Activated CD4-positive, alpha-beta T cell treated with anti-CD3 and anti-CD28 coated beads, Interleukin-2, amount 50 U/mL, for 48 hours (primary cell): ENCODE measurements at places on chromosomes 3 and 15.
A peak's percentile ranks its signal among the peaks of the same experiment; 100 is the strongest.

DNA sequence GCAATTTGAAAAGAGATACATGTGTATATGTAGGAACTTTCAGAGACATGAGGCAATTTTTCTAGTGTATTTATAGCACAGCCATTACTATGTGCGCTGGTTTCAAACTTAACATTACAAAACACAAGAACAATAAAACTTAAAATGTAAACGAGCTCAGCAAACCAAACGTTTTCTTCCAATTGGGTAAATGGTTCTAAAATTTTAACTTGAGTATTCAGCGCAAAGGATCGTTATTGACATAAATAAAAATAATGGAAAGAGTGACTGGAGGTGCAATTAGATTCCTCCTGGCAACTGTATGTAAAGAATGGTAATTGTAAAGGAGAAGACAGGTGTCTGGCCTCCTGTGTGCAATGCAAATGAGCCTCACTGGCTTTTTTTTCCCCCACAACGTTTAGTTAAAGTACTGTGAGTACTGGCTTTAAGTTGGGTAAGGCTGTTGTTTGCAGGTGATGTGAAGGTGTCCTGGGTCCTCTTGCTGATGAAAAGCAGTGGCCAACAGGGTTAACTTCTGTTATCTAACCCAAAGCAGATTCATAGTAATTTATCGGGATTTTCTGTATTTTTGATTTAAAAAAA, 14.1 kb upstream of the GADL1 start:
- no peak for DNase-seq

- DNase-seq = peak; percentile 97
Measured at GRCh38 chr3:39383881-39384664, 903 bp downstream of the SLC25A38 start.

GRCh38 chr3:123576122-123576521, 8.7 kb downstream of the HACD2 start:
- DNase-seq = peak; percentile 13

DNA sequence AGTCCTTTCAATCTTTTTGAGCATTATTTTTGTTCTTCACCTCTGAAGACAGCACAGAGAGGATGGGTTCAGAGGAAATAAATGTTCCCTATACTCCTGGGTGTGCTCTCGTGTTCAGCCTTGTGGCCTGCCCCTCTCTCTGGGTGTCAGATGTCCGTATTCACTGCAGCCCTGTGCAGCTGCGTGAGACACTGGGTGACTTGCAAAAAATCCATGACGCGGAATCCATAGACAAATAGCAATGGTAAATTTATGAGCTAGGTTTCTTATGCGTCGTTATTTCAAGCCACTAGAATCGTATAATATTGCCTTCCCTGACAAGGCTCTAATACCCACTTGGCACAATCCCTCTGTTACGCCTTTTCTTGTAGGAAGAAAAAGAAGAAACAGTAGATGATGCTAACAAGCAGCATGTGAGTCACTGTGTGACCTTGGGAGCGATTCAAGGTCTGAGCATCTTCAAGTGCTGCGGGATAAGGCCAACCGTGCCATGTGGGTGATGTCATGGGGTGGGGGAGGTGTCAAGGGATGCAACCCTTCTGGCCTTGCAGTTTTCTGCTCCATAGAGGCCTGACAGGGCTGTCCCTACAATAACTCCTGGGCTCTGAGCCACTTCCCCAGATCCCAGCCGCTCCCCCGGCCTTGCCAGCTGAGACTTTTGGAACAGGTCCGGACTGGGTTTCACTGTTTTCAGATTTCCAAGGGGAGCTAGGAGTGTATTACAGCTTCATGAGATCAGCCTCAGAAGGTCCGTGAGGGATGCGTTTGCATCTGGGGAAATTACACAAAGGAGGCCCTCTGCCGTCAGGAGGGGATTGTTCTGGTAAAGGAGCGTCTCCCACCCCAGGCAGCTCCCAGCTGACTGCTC, 47.6 kb upstream of the POMGNT2 start:
- no peak for DNase-seq

DNA sequence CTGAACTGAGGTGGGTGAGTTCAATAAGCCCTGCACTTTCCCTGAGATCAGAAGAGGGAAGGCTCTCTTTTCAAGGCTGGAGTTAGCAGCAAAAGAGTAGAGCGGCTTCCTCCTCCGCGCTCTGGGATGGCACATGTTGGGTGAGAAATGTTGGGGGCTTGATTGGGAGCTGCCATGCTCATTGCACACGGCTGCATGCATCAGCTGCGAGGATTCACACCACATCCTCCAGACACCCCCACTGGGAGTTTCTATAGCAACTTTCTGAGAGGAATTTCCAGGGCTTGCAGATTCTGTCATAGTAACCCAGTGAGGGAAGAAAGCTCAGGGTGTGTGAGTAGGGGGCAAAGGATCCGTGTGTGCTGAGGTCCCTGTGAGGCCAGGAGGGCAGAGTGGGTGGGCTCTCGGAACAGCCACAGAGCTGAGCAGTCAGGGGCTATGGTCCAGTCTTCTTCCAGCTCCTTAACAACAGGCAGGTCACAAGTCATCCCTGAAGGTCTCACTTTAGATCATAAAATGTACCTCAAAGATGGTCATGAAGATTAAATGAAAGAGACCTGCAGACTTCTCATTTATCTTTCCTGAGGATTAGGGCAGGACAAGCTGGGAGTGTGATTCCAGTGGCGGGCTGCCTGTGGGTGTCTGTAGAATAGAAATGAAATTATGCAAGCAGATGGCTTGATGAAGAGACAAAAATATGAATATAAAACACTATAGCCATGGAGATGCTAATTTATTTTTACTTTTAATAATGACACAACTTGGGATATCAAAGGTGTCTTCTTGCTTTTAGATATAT, 75.7 kb upstream of the CHRNA7 start:
- no peak for DNase-seq

DNA sequence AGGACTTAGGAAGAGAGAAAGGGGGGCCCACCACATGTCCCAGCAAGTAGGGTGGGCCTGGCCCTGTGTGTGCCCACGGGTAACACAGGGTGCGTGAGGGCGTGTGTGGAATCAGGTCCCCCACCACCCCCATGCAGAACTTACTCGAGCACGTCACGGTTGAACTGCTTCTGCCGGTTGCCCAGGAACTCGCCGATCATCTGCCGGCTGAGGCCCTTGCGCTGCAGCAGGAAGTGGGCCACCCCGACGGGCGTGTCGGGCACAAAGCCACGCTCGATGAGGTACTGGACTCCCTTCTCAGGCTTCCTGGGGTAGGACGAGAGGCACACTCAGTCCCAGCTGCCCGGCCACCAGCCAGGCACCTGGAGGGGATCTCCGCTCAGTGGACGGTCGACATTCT, 83.1 kb upstream of the RPL32 start:
- no peak for DNase-seq

DNA sequence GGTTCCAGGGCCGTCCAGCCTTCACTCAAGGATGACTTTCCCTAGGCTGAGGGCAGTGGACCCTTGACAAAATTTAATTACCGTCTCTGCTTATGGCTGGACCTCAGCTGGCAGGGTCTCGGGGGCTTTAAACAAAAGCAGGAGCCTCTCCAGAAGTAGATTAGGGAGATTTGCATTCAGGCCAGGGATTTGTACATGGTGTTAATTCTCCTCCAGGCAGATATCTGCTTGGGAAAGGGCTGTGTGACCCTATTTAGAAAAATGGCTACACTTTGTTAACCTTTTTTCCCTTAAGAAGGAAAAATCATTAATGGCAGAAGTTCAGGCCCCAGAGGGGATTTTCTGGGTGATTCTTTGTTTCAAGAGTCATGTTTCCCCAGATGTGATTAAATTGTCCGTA, 329.1 kb upstream of the C2CD4B start:
- DNase-seq = no peak
